ENCODE measurements at places on chromosomes 5 and 9.
A peak's percentile ranks its signal among the peaks of the same experiment; 100 is the strongest.

GRCh38 chr5:109145139-109145538 lies 264.6 kb downstream of the PJA2 start:
- no peak for DNase-seq

- no peak for DNase-seq
These were observed 130.7 kb upstream of the NTRK2 start for GRCh38 chr9:84538879-84539278.

- peak; percentile 44 for DNase-seq
These were observed 191.5 kb downstream of the ROR2 start for GRCh38 chr9:91758491-91758981.

- DNase-seq = no peak
These were observed 95.7 kb downstream of the KCNT1 start for GRCh38 chr9:135797507-135798262.

GRCh38 chr5:42074353-42074752 lies 149.3 kb downstream of the FBXO4 start:
- DNase-seq = no peak

DNA sequence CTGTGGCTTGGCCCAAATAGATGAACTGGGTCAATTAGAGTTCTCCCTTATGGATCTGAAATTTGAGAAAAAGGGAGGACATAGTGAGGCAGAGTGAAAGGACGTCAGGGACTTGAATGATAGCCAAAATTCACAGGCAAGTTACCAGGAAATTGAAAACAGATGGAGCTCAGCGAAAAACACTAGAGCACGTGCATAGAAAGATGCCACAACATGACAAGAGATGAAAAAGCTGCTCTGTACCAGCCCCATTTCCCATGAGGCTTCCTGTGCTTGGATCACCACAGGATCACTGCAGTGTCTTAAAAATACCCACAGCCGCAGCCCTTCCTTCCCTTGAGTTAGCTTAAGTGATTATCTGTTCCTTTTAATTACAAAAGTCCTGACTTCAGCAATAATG lies 39.0 kb upstream of the HOMER1 start:
- DNase-seq = peak; percentile 29

- DNase-seq = no peak
These were observed 50.6 kb downstream of the WHRN start for GRCh38 chr9:114454652-114455051.

GRCh38 chr5:51678330-51678729 lies 295.1 kb downstream of the ISL1 start:
- DNase-seq = no peak

DNA sequence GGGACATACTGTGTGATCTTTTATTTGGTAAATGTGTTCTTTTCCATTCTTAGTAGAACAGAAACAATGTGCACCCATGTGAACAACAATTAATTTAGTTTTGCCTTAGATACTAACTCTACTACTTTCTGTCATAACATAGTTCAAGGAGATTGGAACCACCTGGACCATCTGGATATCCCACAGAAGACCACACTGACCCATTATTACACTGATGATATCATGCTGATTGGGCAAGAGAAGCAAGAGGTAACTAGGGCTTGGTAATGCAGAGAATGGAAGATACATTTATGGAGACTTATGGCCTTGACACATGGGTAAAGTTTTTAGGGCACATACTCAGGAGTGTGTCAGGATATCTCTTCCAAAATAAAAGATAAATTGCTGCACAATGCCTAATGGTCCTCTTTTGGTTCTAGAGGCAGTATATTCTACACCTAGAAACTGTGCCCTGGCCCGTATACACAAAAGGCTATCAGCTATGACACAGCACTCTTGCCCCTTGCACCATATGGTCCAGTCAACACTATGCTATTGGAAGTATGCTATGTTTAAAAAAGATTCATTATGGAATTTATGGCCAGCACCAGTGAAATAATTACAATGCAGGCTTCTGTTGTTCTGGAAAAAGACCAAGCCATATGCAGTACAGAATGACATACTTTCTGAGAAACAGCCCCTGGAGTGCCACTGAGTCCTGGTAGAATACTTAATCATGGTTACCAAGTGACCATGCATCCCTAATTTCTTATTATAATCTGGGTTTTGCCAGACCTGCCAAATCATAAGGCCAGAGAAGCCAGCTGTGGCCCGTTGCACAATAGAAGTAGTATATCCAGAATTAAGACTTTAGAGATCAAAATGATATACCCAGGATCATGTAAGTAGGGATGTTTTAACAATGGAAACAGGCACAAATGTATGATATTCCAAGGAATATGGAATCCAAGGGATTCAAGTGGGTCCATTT lies 41.6 kb upstream of the MROH2B start:
- no peak for DNase-seq

GRCh38 chr5:53249529-53250200 lies 140.1 kb upstream of the MOCS2 start:
- DNase-seq = no peak

Data from activated CD4-positive, alpha-beta T cell treated with anti-CD3 and anti-CD28 coated beads, Interleukin-2, amount 10 ng/mL, durations not matched to agents 7 days and 5 days (primary cell).